Activated CD8-positive, alpha-beta memory T cell treated with anti-CD3 and anti-CD28 coated beads, Interleukin-2, amount 50 U/mL, for 4 hours (primary cell): ENCODE measurements at places on chromosomes 13 and 19.

DNA sequence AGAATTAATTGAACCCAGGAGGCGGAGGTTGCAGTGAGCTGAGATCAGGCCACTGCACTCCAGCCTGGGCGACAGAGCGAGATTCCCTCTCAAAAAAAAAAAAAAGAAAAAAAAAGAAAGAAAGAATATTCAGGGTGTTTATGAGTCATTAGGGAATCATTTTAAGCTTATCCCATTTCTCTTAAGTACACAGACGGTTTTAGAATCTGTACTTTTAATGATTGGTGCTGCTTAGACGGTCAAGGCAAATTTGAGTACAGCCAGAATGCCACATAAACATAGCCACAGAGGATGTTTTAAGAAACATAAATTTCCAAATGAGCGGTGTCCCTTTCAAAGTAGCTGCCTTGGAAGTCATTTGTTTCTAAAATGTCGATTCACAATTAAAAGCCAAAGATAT is 2.6 kb downstream of the SPRYD7 start:
- DNase-seq = no peak

- DNase-seq = no peak
Observed at GRCh38 chr13:110197026-110197425, 109.9 kb downstream of the COL4A1 start.

DNA sequence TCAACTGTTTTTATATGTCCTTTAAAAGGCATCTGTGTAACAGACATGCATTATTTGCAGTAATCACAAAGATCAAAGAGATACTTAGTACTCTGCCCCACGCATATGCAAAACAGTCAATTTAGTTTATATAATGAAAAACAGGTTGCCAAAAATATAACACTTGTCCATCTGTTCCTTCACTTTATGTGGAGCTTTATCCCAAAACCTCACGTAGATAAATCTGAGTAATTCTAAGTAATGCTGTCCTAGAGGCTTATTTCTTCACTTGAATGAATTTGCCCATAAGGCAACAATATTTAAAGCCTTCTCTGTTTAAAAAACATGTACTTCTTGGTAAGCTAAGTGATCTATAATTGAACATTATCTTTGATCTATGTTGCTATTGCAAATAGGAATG is 20.3 kb upstream of the SLITRK6 start:
- DNase-seq = no peak

GRCh38 chr19:45663800-45664199 is 4.2 kb upstream of the GIPR start:
- DNase-seq = no peak

GRCh38 chr19:29503785-29504184 is 22.0 kb upstream of the VSTM2B start:
- DNase-seq = no peak

- no peak for DNase-seq
Observed at GRCh38 chr13:24152292-24153214, 8.0 kb upstream of the SPATA13 start.

DNA sequence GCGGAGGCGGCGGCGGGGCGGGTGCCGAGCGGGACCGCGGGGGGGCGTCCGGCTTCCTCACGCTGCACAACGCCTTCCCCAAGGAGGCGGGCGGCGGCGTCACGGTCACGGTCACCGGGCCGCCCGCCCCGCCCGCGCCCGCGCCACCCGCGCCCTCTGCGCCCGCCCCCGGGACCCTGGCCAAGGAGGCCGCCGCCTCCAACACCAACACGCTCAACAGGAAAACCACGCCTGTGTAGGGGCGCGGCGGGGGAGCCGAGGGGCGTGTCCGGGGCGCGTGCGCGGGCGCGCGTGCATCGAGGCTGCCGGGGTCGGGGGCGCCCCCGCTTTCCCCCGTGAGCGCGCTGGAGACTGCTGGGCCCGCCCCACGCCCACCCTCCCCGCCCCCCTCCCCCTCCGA is 8.8 kb upstream of the CACNG6 start:
- peak; percentile 24 for DNase-seq

DNA sequence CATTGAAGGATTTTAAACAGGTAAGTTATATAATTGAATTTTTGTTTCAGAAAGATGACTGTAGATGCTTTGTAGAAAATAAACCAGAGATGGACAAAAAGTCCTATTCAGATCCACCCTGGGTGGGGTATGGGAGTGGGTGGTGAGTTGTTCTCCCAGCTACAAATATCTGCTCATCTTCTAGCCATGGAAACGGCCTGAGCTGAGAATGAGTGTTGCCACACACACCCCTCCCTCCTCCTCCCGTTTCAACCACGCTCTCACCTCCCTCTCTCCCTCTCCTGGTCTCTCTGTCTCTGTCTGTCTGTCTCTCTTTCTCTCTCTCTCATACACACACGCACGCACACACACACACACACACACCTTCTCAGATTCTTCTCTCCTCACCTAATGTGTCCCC is 26.4 kb downstream of the SERTM1 start:
- DNase-seq = no peak

DNA sequence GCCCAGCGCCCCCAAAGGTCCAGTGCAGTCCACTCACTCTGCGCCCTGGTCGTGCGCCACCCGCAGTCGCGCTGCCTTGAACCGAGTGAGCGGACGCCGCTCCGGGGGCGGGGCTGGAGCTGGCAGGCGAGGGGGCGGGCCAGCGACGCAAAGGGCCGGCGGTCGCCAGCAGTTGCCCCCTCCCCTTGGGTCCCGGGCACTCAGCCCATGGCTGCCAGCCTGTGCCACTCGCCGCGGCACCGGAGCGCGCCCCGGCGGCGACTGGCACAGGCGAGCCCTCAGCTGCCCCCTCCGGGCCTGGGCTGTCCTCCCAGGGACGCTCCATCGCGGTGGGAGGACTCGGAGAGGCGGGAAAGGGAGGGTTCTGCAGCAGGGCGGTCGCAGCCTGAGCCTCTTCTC is at the start of gene S1PR5:
S1PR5 (minus strand) TSS at position 87 of the 399 bp plus-strand sequence. CDS start 2,436 bp downstream, outside the sequence.
- DNase-seq = peak; percentile 28

DNA sequence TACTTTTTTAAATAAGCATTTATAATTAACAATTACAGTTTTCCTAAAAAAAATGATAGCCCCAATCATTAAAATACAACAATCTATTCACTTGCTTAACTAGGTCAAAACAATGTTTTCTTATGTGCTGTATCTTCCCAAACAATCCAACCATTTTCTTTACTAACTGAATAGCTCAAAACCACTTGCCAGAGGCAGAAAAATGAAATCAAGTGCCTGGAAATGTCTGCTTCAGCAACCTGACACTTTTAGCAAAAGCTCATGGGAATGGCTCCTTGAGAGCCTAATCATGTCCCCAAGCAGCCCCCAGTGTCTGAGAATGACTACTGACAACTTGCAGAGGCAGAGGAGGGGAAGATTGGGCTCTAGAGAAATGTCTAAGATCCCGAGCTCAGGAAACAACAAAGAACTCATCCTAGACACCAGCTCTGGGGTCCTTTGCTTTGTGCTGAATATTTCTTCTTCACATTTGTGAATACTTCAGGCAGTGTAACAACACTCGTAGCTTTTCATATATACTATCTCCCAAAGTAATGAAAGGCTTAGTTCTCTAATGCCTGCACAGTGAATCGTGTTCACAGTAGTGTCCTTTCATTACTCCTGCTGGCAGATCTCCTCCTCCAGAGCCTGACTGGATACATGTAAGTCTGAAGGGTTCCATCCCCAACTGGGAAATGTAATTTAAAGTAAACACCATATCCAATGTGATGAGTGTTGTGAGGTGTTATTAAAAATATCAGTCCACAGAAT is 280.0 kb downstream of the LHFPL6 start:
- no peak for DNase-seq

DNA sequence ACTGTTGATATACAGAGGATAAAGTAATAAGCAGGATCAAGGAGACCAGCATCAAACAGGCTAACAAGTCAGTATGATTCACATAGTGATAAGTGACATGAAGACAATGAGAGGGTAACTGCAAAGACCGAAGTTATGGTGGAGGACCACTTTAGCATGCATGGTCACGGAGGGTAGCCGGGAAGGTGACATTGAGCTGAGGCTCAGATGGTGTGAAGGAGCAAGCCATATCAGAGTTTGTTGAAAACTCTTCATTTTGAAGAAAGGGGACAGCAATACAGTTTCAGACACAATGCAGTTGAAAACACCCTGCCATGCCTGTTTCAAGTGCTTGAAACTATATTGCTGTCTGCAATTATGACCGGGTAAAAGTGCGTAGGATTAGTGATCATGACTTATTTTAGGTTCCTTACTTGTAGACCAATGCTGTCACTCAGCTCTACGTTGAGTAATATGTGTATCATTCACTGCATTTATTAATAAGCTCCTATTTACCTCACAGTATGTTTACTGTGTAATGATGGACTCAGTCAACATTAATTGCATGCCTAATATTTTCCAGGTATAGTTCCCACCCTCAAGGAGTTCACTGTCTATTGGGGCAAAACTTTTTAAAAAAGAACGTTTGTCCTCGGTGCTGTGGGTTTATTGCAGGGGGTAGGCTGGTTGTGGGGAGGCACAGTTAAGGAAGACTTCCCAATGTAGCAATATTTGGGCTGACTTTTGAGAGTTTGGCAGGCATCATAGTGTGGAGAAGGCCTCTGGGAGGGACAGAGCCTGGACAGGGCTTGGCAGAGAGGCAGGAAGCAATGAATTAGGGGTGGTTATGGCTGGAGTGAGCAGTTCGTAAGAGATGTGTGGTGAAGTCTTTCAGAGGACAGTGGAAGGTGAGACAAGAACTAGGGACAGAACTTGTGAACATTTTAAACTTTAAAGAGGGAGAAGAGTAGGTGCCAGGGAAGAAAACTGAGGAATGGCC is 3.2 kb downstream of the UBAC2 start:
- DNase-seq = no peak

DNA sequence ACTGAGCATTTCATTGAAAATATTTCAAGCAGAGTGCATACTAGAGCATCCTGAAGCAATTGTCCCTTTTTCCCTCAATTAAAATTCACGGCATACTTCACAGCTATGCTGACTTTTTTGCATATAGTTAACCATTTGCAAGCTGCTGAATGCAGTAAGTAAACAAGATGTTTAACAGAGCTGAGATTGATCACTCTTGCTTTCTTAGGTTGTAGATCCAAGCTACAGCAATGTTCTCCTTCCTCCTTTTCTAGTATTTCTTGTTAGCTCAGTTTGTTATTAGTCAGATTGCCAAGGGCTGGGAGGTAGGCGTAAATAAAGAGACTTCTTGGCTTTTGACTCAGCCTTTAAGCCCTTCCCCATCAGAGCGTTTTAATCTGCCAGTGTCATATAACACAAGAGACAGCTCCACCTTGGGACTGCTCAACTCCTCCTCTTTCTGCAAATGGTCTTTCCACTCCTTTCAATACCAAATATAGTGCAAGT is at the start of gene SLITRK6:
SLITRK6 (minus strand) TSS at position 323 of the 486 bp plus-strand sequence. CDS start 2,911 bp downstream, outside the sequence.
- DNase-seq = no peak

GRCh38 chr13:99805361-99805760 is 166.2 kb downstream of the ZIC5 start:
- DNase-seq = no peak

GRCh38 chr19:38274739-38275138 is 10.4 kb downstream of the SPINT2 start:
- DNase-seq = no peak

- no peak for DNase-seq
Observed at GRCh38 chr13:19573120-19573716, 11.9 kb upstream of the TPTE2 start.

DNA sequence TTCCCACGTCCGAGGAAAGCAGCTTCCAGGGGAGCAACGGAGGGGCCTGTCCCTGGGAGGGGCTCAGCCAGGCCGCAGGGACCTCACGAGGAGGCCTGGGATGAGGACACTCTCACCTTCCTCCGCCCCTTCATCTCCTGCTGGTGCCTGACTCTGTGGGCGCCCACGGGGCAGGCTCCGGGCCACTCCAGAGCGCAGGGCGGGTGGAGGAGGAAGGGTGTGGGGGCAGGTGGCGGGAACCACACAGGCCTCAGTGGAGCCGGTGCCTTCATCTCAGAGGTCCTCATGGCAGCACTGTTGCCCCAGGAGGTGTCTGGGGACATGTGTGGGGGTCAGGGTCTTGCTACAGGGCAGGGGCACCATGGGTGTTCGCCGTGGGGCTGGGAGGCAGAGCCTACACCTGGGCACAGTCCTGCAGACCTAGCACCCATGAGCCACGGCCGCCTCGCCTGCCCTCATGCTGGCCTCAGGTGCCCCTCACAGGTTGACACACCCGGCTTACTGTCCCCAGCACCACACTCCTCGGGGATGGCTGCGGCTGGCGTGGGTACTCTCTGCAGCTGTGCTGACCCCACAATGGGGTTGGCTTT is 10.1 kb upstream of the TMEM255B start:
- DNase-seq = no peak

GRCh38 chr19:46482631-46483030 is 11.3 kb upstream of the PNMA8A start:
- DNase-seq = no peak

- no peak for DNase-seq
Observed at GRCh38 chr13:110676595-110677587, 29.0 kb downstream of the CARS2 start.

DNA sequence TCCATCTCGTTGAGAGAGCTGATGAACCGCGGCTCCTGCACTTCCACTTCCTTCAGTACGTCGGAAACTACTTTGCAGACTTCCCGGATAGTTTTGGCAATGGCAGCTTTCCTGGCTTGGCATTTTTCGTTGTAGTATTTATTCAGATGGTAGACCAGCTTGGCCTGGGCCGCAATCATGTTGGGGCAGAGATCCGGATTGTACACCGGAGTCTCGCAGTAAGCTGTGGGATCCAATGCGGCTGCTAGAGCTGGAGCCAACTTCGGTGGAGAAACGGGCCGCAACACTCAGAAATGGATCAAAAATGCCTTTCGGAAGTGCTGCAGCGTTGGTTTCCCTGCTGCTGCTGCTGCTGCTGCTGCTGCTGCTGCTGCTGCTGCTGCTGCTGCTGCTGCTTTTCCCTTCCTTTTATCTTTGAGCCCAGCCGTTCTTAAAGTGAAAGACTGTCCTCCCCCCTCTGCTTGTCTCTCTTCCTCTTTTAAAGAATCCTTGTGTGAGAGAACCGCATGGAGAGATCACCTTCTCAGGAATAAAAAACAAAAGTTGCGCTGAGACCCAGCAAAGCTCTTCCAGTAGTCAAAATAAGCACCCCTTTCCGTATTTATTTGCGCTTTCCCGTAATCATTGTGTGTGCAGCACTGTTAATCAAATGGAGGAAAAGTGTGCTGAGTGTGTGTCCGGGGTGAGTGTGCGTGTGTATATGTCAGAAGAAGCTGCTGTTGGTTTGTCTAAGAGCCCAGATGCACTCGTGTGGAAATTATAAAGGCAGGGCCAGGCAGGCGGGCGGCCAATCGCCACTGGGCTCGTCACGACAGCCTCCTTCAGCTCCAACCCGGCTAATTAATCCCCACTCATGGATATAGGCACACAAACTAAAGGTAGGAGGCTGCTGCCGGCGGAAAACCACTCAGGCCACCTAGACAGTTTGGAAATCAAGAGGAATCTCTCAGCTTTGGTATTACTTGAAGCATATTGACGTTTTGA is at the start of gene MAB21L1:
MAB21L1 (minus strand) TSS at position 730 of the 984 bp plus-strand sequence; CDS start at position 179, 551 bp downstream.
- no peak for DNase-seq

- DNase-seq = no peak
Observed at GRCh38 chr19:13938301-13939064, at the start of gene PODNL1. TSS of gene PODNL1 (minus strand) at chr19:13938417. CDS start at chr19:13938181, 236 bp downstream.

- DNase-seq = no peak
Observed at GRCh38 chr13:83265279-83265678, 617.0 kb downstream of the SLITRK1 start.

GRCh38 chr19:4986471-4986891 is 17.6 kb downstream of the KDM4B start:
- DNase-seq = no peak

GRCh38 chr13:57925250-57925649 is 293.7 kb downstream of the PCDH17 start:
- DNase-seq = no peak

- no peak for DNase-seq
Observed at GRCh38 chr19:15123031-15123890, 16.1 kb downstream of the SYDE1 start.

GRCh38 chr19:50972795-50973376 is 3.5 kb upstream of the KLK6 start:
- DNase-seq = no peak

GRCh38 chr13:81846771-81847170 is 1505.8 kb upstream of the SPRY2 start:
- DNase-seq = no peak
